ENCODE measurements at places on chromosomes 7 and 10.

DNA sequence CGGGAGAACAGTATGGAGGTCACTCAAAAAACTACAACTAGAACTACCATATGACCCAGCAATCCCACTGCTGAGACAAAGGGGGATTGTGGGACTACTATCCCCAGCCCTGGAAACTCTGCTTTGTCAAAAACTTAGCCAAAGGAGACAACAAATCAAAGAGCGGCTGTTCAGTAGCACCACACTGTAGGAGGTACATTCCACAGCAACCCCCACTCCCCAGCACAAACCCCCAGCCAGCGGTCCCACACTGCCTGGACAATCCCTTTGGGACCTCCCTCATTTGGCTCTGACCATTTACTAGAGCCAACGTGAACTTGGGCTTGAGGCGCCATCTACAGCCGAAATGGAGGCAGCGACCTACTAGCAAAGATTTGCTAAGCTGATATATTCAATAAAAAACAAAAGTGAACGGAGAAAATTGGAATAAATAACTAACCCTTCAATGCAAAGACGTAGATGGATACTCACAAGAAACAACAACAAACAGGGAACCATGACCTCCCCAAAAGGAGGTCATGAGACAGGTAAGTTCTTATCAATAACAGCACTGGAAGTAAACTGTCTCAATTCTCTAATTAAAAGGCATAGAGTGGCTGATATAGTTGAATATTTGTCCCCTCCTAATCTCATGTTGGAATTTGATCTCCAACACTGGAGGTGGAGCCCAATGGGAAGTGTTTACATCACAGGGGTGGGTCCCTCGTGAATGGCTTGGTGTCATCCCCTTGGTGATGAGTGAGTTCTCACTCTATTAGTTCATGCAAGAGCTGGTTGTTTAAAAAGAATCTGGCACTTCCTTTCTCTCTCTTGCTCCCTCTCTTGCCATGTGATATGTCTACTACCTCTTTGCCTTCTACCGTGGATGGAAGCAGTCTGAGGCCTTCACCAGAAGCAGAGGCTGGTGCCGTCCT lies 119.0 kb upstream of the KCNMA1 start:
- no peak for DNase-seq

DNA sequence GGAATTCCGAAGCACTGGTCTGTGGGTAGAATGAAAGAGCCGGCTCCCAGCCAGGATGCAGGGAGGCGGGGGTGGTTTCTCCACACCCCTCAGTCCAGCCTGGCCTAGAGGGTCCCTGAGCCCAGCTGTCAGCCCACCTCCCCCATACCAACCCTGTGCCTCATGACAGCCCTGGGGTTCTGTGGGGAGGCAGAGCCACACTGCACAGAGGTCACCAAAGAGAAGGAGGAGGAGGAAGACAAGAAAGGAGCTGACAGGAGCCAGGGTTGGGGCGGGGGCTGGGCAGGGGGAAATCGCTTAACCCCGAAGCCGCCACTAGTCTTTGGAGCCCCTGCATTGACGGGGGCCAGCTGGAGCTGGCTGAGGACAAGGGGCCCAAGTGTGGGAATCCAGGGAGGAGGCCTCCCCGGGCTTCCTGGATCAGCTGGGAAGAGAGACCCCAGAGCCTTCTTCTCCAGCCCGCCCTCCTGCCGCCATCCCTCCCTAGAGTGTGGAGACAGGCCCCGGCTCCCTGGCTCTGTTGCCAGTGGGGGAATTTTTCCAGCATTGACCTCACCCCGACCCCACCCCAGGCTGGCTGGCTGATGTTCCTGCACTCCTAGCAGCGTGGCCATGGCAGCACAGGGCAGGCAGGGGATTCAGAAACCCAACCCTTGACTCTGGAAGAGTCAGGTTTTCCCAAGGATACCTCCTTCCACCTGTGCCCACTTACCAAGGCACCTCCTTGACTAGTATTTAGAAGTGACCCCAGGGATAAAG lies 32.5 kb downstream of the KAZALD1 start:
- DNase-seq: no peak

DNA sequence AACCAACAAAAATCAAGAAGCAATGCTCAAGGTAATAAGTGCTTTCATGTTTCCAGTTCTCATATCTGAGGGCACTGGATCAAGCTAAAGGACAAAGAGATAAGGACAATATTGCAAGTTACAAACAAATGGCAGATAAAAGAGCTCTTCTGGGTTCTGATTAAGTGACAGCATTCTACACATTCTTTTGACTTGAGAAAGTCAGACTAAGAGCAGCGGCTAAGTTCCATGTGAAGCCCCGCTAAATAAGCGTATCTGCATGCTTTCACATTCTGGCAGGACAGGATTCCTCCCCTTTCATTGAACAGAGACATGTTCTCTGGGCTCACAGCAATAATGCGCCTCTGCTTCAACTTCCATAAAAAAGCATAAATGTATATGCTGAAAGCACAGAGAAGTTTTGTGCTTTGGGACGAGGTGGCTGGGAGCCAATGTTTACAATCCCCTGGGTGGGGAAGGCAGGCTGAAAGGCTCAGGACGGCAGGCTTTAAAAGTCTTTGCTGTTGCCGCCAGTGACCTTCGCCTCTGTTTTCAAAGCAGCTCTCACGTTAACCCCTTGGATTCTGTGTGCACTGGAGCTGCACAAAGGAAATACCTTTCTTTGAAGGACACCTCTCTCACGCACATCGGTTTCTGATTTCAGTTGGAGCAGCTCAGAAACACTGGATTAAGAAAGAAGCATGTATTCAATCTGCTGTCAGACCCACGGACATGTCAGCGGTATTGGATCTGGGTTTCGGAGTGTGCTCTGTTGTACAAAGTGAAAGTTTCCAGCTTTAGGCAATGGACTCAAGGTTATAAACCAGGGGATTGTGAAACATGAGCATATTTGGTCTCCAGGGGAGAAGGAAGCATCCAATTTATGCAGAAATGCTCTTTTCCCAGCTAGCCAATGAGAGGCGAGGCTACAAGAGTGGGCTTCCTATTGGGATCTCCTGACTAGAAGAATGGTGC lies 105.4 kb upstream of the FAM133B start:
- DNase-seq: no peak

DNA sequence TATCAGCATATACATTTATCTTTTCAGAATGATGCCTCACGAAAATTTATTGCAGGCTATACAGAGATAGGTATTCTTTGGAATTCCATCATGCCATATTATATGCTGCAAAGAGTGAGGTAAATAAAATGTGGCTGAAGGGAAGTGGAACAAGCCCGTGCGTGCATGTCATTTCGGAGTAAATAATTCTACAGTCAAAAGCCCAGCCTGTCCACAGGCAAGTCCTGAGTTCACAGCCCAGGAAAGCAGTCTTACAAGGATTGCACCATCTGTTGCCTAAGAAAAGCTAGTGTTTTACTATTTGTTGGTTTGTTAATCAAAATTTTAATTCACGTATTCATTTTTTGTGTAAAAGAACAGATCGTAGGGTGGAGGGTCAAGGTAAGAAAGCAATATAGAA lies 292.4 kb upstream of the AKR1E2 start:
- DNase-seq: no peak

DNA sequence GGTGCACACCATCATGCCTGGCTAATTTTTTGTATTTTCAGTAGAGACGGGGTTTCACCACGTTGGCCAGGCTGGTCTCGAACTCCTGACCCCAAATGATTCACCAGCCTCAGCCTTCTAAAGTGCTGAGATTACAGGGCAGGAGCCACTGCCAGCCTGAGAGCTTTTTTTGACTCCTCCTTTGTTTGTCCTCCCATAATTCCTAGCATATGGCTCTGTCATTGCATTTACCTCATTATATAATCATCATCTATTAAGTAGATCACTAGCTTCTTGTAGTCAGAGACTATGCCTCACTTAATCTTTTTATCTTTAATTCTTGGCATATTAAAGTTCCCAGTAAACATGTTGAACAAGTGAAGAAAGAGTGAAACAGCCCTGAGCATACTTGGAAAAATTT lies 82.1 kb downstream of the CPEB3 start:
- no peak for DNase-seq

DNA sequence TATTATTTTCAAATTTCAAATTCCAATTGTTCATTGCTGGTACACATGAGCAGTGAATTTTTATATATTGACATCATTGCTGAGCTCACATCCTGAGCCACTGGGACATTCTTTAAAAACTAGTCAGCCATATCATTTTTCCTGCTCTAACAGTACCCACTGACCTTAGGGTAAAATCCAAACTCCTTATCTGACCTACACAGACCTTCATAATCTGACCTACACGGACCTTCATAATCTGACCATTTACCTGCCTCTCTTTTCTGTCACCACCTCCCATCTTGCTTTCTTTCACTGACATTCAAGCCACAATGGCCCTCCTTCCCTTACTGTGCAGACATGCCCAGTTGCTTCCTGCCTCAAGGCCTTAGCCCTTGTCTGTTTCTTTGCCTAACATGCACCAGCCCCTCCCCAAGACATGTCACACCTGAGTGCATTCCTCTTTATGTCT lies 16.1 kb upstream of the CUZD1 start:
- DNase-seq: no peak

DNA sequence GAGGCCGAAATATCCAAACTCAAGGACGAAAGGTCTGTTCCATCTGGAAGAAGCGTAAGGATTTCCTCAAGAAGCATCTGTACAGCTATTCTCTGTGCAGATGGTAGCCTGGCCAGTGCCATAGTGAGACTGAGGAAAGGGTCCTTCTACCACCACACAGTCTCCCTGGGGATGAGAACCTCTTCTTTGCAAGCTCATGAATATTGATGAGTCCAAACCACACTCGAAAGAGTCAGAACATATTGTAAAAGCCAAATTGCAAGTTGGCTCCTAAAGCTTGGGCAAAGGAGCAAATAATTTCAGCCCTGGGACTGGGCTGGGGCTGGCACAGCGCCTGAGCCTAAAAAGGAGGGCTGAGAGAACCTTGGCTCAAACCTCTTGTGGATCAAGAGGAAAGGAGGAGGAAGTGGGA lies 66.1 kb upstream of the PIP4K2A start:
- DNase-seq: no peak

GRCh38 chr7:54917613-54918391 lies 101.0 kb upstream of the EGFR start:
- DNase-seq: no peak

DNA sequence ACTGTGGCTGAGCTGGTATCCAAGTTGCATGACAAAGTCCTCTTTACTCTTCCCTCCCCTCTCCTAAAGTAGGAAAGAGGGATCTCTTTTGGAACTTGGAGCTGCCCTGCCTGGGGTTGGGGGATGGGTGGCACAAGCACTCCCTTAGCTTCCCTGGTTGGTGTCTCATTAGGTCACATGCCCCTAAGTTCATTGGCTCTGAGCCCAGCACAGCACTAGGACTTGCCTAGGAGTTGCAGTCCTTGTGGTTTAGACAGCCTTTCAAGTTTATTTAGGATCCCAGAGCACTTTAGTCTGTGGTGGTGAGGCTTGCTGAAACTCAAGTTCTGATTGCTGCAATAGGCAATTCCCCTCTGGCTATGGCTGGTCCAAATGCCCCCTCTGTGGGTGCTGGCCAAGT lies 281.4 kb downstream of the NXPH1 start:
- no peak for DNase-seq

GRCh38 chr10:43130770-43131171 lies 7.5 kb upstream of the CSGALNACT2 start:
- no peak for DNase-seq

- no peak for DNase-seq
Observed at GRCh38 chr10:58631715-58632114, 119.0 kb downstream of the BICC1 start.

DNA sequence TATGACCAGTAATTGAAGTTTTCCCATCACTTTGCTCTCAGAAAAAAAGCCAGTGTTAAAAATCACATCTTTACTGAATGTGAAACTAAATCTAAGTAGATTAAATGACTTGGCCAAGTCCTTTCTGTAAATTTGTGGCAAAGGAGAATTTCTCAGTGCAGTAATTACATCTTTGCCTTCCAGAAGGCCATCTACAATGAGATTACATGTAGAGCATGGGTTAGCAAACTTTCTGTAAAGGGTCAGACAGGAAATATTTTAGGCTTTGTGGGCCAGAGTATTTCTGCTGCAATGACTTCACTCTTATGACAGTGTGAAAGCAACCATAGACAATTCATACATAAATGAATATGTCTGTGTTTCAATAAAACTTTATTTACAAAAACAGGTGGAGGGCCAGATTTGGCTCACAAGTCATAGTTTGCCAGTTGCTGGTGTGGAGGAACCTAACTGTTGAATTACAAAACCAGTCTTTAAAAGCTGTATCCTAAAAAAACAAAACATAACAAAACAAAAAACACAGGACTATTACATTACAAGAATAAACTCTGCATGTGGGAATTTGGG lies 191.0 kb downstream of the TAX1BP1 start:
- no peak for DNase-seq

DNA sequence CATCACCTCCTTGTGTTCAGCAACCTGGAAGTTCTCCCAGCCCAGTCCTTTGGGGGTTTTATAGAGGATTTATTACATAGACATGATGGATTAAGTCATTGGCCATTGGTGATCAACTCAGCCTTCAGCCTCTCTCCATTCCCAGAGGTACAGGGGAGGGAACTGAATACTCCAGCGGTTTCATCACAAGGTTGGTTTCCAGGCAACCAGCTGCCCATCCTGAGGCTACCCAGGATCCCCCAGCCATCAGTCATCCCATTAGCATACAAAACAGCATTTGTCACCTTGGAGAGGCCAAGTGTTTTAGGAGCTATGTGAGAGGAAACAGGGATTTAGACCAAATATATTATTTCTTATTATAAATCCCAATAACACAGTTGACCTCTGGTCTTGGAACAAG lies 584.8 kb upstream of the NRP1 start:
- DNase-seq: no peak

DNA sequence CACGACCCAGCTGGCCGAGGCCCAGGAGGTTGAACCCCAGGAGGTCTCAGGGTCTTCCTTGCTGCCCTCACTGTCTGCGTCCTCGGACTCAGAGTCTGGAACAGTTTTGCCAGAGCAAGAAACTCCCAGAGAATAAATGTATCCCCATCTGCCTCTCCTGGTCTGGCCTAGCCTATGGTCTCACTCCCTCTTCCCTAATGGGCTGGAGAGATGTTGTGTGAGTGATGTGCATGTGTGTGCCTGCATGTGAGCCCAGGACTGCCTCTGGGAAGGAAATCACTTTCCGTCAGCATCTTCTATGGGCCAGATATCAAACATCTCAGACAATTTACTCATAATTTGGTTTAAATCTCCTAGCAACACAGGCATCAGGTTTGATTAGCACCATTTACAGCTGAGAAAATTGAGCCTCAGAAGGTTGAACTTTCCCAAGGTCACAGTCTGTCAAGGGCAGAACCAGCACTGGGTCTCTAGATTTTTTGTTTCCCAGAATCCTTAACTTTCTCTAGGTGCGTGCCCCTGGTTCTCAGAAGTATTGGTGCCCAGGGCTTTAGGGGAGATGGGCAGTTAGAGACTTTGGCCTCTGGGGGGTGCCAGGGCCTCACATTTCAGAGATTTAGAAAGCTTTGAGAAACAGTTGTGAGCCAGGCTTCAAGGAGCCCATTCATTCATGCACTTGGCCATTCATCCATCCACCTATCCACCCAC lies 4.9 kb downstream of the TMEM270 start:
- no peak for DNase-seq

- DNase-seq: no peak
Observed at GRCh38 chr10:12500381-12501303, 151.3 kb downstream of the CAMK1D start.
